Vagina (tissue), 2 donors: ENCODE measurements at places on chromosomes 5 and 9. TPM values are rescaled to one million over a fixed set of nuclear protein-coding genes. Genes with fewer than 3 reads are reported as not detected.

The EIF4E1B gene
- not detected for total RNA-seq

The CD274 gene
- total RNA-seq: 2.2 TPM

The SELENOP gene
- total RNA-seq: 344 TPM

The SAPCD2 gene
- 2.7 TPM for total RNA-seq

The FAM170A gene
- not detected for total RNA-seq

The C9 gene
- not detected for total RNA-seq

The AMBP gene
- not detected for total RNA-seq

The KCNV2 gene
- not detected for total RNA-seq

The QRFP gene
- total RNA-seq: not detected

The PCDHGB3 gene
- 5.4 TPM for total RNA-seq
